ENCODE measurements at places on chromosomes 4 and X.
A peak's percentile ranks its signal among the peaks of the same experiment; 100 is the strongest.

DNA sequence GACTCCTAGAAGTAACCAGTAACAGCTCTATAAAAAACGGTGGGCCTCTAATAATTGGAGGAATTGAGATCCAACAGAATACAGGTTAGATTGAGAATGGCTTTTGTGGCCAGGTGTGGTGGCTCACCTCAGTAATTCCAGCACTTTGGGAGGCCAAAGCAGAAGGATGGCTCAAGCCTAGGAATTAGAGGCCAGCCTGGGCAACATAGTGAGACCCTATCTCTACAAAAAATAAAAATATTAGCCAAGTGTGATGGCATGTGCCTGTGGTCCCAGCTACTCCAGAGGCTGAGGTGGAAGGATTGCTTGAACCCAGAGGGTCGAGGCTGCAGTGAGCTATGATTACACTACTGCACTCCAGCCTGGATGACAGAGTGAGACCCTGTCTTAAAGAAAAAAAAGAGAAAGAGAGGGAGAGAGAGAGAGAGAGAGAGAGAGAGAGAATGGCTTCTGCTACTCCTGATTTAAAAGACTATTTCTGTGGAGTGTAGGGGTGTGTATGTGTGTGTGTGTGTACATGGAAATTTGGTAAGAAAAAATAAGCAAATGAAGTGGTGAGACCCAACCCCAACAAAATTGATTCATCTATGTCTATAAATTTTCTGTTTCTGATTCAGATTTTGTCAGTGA is 89.3 kb downstream of the FRMPD4 start:
- DNase-seq: no peak

DNA sequence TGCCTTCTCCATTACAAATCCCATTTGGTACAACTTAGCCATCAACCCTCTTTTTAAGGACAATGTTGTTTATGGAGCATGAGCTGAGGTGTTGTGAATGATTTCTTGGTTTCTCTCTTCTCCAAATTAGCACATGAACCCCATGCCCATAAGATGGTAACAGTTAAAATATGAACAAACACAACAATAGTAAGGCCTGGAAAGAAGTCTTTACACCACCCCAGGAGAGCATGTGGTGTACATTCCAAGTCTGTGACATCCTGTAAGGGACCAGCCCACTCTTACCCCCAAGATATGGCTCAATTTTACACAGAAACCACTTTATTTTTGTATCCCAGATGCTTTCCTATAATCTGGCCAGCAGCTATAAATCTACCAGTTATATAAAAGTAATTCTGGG is 226.1 kb downstream of the COX18 start:
- no peak for DNase-seq

DNA sequence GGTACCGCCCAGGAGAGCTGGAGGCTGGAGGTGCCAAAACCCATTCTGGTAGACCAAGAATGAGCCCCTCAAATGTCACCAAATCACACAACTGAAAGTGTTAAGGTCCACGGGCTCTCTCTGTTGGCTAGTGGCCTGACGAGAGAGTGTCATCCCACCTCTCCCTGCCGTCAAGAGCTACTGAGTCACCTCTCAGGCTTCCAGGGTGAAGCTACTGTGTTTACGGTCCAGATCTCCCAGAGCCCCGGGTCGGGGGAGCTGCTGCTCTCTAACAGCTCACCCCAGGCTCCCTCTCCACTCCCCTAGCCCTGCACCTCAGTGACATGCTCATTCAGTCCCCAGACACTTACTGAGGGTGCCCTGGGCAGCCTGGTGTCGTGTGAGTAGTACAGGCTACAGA is 59.2 kb downstream of the ADGRG2 start:
- no peak for DNase-seq

DNA sequence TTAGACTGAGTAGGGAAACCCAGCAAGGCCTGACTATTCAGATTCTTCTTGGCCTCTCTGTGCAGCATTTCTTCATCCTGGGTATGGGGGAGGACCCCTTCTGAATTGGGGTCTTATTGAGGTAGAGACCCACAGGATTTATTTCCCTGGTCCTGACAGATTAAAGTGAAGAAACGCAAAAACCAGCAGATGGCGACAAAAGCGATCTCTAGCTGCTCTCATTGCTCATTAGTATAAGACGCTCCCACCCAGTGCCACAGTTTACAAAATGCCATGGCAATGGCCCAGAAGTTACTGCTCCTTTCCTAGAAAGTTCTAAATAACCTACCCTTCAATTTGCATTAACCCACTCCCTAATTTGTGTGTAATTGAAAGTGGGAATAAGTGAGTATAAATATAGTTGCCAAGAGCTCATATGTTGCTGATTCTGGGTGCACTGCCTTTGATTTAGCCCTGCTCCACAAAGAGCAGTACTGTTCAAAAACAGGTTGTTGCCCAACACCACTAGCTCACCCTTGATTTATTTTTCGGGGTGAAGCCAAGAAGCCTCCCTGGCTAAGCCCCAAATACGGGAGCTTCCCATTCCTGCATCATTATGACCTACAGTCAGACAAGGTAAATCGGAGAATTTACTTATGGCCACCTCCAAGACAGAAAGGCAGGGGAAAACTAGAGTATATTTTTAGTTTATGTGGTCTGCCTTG is 3.7 kb upstream of the BEX4 start:
- no peak for DNase-seq

GRCh38 chr4:174056959-174057358 is 226.5 kb downstream of the FBXO8 start:
- no peak for DNase-seq

DNA sequence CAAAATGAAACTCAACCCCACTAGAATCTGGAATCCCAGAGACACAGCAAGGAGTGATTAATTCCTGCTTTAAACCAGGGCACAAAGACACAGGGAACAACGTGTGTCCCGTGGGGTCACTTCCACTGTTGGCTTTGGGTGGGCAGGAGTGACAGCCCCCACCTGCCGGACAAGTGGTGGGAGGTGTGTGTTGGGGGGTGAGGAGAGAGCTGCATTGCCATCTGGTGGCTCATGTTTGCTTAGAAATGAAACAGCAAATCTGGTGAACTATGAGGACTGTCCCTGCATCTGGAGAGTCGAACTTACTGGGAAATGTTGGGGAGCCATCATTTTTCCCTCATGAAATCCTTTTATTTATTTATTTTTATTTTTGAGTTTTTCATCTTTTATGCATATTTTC is 75.9 kb upstream of the AFAP1 start:
- no peak for DNase-seq

DNA sequence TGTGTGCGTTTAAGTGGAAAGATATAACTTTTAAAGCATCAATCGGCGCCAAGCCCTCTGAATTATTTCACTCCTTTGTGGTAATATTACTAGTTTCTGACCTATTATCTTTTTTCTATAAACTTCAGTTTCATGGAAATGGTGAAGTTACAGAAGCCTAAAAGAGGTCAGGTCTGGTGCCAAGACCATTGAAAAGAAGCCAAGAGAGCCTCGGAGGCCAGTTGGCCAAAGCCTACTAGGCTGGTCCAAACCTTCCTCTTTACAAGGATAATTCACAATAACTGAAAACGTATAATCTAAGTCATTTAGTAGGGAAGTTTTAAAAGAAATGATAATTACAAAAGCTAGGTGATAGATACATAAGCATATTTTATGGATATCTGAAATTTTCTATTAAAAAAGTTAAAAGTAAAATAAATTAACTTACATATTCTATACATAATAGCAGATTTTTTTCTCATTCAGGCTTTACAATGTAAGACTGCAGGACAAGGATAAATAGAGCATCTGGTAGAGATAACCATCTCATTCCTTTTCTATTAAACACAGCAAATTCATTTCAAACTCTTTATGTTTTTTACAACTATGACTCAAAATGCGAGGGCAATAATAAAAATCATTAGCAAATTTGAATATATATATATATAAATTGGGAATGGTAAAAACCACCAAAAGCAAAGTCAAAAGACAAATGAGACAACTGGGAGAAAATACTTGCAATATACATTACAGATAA is 49.2 kb downstream of the WDFY3 start:
- no peak for DNase-seq

DNA sequence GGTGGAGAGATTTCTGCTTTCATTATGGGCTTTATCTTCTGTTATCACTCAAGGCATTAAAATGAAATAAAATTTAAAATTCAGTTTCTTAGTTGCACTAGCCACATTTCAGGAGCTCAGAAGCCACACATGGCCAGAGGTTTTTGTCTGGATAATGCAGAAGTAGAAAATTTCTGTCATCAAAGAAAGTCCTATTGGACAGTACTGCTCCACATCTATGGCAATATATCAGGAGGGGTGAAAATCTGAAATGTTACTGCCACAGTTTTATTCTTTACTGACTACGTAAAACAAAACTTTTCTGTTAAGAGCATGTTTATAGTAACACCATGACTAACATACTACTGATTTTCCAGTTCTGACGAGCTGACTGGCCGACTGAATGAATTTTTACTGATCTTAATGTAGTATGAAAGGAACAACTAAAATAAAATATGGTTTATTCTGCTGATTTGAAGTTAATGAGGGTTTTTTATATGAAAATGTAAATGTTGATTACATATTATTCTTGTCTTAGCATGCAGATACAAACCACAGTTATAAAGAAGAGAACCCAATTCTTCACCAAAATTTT is 264.0 kb upstream of the HAND2 start:
- DNase-seq: no peak

- DNase-seq: no peak
These were observed 2.4 kb downstream of the OTUD4 start for GRCh38 chr4:145177906-145178538.

GRCh38 chrX:44071847-44072551 is 98.8 kb upstream of the NDP start:
- no peak for DNase-seq

GRCh38 chrX:113510586-113510985 is 670.0 kb upstream of the AMOT start:
- no peak for DNase-seq

GRCh38 chrX:132037479-132037993 is 14.4 kb downstream of the STK26 start:
- DNase-seq: no peak

GRCh38 chr4:16588149-16588548 is 310.3 kb downstream of the LDB2 start:
- DNase-seq: no peak

DNA sequence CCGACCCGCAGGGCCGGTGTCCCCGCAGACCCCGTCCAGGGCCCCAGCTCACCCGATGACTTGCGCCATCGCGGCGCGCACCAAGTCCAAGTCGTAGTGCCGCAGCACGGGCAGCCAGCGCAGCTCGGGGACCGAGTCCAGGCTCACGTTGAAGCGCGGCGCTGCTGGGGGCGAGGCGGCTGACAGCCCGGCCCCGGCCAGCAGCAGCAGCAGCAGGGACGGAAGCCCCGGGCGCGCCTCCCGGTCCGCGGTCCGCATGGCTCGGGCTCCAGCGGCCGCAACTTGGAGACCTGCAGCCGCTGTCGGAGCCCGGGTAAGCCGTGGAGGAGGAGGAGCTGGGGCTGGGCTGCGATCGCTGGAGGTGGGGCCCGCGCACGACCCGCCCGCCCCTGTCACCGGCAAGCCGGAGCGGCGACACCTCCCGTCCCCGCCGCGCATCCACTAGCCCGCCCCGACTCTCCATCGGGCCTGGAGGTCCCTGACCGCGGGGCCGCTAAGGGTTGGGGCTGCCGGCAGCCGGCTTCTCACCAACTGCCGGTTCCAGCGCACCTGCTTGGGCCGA is at the start of gene NAAA:
Gene NAAA (minus strand): TSS at position 322 of the 562 bp plus-strand sequence. CDS start 64 bp downstream, at position 258.
- peak; percentile 29 for DNase-seq

DNA sequence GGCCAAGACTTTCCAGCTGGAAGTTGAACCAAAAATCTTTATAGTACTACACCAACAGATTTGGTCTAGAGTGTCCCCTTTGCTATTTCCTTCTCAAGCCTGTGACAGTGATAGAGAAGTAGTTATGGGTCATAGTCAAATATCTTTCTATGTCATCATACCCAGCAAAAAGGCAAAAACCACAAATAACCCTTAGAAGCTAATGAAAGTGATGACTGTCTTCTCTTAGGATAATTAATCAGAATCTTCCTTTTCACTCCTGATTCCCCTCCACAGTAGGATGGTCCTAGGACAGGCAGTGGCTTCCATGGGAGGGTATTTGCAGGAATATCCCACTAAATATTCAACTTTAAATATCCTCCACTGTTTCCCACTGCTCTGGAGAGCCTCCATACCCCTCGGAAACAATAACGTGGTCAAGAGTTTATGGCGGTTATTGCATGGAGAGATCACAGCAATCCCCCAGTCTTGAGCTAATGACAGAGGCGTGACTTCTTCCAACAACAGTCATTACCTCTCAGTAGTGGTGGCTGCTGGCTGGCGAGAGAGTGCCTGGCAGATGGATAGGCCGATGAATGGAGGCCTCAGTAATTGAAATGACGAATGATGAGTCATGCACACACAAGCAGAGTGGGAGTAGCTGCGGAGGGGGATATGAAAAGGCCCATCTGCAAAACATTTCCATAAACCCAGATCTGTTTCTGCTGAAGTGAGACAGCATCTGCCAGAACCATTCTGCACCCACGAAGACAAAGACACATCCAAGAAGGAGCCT is 154.9 kb downstream of the STK32B start:
- DNase-seq: no peak

- DNase-seq: peak; percentile 6
These were observed at the start of gene C4orf36 for GRCh38 chr4:86891762-86892635. Gene C4orf36, minus strand, starts transcription at chr4:86892422. Its CDS starts 902 bp downstream, at chr4:86891520.

DNA sequence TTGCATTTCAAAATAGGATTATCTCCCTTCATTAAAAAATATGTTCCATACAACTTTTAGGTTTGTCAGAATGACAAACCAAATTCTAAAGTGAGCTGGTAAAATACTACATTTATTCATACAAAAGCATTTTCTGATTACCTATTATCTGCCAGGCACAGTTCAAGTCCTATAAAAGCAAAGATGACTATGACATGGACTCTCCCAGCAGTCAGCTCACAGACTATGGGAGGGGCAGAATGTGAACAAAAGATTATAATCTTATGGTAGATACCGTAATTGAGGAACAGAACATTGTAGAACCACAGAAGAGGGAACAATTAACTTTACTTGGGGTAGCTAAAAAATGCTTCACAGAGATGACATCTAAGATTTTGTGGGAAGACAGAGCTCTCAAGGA is 12.4 kb downstream of the PAQR3 start:
- no peak for DNase-seq

- no peak for DNase-seq
These were observed 78.8 kb upstream of the TMEM150C start for GRCh38 chr4:82640540-82640939.

GRCh38 chr4:113899271-113900070 is 80.0 kb downstream of the ARSJ start:
- DNase-seq: no peak

DNA sequence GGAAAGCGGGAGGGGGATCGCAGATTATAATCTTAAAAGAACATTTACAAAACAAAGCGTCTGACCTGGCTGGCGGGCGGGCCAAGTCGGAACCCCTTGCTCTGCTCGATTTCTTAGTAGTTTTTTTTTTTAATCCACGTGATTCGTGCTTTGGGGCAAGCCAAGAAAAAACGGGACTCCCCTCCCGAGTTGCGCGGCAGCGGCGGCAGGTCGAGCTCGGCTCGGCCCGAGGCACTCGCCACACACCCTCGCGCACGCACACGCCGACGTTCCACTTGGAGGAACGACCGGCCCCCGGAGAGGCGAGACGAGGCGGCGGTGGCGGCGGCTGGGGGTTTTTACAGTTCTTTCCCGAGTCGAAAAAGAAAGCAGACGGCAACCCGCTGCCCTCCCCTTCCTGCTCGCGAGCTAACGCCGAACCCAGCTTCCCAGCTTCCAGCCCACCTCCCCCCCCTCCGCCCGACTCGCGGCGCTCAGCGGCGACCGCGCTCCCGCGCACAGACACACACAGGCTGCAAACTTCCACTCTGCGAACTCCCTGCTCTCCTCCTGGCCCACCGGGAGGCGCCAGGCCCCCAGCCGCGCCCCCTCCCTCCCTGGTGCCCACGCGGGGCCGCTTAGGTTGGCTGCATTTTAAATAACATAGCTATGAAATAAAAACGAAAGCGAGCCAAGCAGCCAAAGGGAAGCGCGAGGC is 1.2 kb downstream of the BCOR start:
- DNase-seq: no peak

GRCh38 chr4:54101190-54102041 is 1.5 kb downstream of the GSX2 start:
- no peak for DNase-seq
